ENCODE measurements at places on chromosomes 6 and 20.

GRCh38 chr20:49446808-49447207 is 35.7 kb downstream of the KCNB1 start:
- DNase-seq, result no peak

GRCh38 chr6:307065-307814 is 15.0 kb downstream of the DUSP22 start:
- DNase-seq, result no peak

DNA sequence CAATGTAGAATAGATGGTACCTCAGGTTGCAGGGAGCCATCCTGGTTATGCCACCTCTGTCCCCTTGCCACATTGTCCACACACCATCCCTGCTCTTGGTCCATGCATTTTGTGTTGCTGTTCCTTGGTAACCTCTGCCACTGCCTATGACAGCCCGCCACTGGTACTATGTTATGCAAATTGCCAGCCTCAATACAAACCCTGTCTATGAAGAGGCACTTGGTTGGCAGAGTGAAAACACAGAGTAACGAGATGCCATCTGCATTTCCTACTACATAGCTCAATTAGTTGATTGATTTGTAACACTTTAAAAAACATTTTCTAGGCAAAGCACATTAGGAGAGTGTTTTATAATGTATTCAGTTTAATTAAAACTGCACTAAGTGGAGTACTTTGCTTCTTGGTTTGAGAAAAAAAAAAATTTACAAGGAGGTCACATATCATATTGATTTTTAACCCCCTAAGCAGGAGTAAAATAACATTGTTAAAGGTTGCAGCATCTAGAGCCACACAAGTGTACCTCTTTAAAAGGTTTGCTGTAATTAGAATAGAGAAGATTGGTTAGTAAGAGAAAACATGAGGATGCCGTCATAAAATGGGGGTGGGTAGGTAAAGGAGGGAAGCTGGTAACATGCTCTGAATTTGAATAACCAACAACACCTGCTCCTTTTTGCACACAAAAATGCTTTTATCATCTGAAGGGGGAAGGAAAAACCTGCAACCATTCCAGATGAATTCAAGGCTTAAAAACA is 817.1 kb downstream of the KIF16B start:
- peak; percentile 9 for DNase-seq

DNA sequence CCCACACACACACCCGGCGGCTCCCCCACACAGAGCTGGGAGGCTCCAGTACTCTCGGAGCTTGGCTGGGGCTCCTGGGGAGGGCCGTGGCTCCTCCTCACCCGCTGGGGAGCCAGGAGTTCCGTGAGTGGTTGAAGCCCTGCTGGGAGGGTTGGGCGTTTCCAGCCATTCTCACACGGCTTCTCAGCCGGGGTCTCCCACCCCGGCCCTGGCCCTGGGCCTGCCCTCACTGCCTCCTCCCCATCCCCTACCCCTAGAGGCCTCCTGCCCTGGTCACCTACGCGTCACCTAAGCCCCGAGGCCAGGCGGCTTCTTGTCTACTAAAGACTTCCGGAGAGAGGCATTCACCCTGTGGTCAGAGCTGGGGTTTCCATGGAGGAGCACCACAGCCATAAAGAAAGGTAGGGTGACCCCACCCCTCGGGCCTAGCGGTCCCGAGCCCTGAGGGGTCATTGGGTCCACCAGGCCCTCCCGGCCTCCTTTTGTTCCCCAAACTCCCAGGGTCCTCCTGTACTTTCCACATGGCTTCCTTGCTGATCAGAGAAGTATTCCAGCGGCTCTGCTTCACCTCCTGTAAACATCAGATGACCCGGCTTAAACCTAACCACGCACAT is 99.3 kb downstream of the TTLL2 start:
- DNase-seq, result no peak

GRCh38 chr6:57108691-57109090 is 18.7 kb downstream of the ZNF451 start:
- DNase-seq, result no peak

All from NCI-H510A treated with DMSO at 0.1 percent for 48 hours (cell line).